ENCODE measurements at places on chromosomes 5 and 9. TPM values are rescaled to one million over a fixed set of nuclear protein-coding genes. Genes with fewer than 3 reads are reported as not detected.

DMRTA1 gene
- total RNA-seq: 0.26 TPM

RMND5B gene
- total RNA-seq: 22.3 TPM

CDC25C gene
- total RNA-seq: 0.26 TPM

ZDHHC12 gene
- 39.0 TPM for total RNA-seq

SLIT3 gene
- total RNA-seq: 8.0 TPM

CYLC2 gene
- total RNA-seq: not detected

PCDHB8 gene
- 0.26 TPM for total RNA-seq

CRHBP gene
- total RNA-seq: 0.17 TPM

ACTBL2 gene
- under 0.01 TPM for total RNA-seq

OR4F3 gene
- total RNA-seq: 0.26 TPM

IL17B gene
- total RNA-seq: not detected

Measured in fibroblast of lung (primary cell).